ENCODE measurements at places on chromosomes 16 and 17.

- no peak for DNase-seq
Observed at GRCh38 chr17:42547698-42548069, 5.0 kb upstream of the HSD17B1 start.

GRCh38 chr17:50630524-50631194 lies 4.0 kb upstream of the ABCC3 start:
- no peak for DNase-seq

DNA sequence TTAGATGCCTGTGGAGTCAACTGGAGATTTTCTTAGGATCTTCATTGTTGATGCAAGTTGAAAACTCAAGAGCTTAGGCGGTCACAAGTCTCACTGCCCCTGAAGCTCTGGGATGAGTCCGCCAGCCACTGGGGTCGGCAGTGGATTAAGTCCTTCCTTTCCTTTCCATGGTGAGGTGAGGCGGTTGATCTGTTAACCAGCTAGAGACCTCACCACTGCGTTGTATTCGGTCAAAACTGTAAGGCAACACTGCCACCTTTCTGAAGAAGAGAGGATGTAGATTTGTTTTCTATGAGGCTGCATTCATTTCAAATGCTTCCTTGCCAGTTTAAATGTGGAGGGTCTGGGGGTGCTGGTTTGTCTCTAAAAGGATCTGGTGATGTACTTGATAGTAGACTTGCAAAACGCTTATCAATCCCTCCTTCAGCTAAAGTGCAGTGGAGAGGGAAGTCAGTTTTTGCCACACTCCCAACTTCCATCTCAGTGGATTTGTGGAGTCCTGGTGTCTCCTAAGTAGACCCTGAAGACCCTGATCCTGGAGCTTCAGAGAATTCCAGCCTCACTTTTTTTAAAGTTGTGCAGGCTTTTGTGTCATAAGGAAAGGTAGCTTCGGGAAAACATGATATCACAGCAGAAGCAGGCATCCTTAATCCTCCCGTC lies 1.7 kb downstream of the MYOCD start:
- DNase-seq = peak; percentile 50

GRCh38 chr17:21041741-21042457 lies 912 bp downstream of the USP22 start:
- peak; percentile 76 for DNase-seq

All from RPMI7951 (cell line).